ENCODE measurements at places on chromosomes 5 and 9.

DNA sequence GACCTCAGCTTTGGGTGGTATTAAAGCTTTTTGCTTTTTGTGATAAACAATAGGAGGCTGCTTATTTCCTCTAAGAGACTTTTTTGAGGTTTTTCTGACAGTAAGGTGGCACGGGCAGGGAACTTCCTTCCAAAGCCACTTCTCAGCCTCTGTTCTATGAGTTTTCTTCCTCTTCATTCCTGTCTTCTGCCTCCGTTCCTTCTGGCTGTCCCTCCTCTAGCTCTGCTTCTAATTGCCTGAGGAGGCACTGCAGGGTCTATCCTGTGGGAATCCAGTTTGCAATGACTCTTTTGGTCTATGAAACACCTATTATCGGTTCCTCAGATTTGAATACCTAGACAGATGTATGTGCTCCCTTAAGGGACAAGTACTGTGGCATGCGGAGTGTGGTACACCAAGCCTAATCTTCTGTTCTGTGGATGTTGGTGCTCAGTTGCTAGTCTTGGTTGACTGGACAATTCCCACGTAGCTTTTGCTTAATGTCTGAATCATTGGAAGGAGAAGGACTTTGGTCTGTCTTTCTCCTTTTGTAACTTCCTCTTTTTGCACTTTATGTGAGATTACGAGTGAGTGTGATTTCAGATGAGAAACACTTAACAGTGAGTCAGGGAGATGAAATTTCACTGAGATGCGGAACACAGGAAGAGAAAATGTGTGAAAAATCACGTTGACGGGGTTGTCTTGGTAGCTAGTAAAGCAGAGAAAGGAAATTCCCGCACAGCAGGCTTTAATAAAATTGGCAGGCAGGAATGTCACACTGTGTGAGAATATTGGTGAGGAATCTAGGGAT is 305.2 kb downstream of the EFNA5 start:
- no peak for DNase-seq

GRCh38 chr9:114894609-114895433 is 35.6 kb downstream of the TNFSF8 start:
- no peak for DNase-seq

DNA sequence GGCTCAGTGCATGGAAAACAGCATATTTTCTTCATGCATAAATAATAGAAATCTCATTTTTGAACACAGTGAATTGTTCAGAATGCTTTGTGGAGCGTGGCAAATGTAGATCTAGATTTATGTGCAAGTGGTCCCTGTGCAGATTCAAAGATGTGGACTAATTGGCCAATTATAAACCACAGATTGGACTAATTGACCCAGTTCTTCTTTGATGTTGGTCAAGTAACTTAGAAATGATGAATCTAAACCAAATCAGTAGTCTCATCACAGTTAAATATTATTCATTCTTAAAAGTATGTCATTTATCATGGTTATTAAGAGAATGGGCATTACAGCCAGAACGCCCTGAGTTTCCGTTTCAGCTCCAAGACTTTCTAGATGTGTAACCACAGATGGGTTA is 11.7 kb upstream of the PDE4D start:
- DNase-seq = no peak

- DNase-seq = no peak
Measured at GRCh38 chr9:125534971-125535701, 171.9 kb downstream of the MAPKAP1 start.

DNA sequence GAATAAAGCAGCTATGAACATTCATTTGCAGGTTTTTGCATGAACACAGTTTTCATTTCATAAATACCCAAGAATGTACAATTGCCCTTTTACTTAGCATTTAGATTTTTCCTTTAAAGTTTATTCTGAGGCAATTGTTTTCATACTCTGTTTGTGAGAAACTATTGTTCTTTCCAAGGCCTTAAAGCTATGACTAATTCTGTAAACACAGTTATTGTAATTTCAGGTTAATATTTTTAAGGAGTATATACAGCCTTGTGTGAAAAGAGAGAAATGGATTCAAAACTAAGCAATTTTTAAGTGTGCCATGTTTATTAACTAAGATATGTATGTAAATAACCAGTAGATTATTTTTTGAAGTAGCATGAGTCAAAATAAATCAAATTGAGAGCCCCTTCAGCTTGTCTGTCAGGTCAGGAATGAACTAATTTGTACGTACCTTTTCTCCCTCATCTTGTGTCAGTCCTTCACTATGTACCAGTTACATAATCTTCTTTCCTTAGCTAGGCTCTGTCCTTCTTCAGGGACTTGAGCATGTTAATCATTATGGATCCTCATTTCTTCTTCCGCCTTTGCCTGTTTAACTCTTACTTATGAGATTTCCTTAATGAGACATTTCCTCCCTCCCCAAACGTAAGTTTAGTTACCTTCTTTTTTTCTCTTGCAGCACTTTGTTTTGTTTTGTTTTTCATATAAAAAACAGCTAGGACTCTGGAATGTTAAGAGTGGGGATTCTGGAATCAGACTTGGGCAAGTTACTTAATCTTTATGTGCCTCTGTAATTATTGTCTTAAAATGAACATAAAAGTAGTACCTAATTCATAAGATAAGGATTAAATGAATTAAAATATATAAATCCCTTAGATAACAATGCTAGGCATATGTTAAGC is 63.6 kb downstream of the NIPBL start:
- no peak for DNase-seq

DNA sequence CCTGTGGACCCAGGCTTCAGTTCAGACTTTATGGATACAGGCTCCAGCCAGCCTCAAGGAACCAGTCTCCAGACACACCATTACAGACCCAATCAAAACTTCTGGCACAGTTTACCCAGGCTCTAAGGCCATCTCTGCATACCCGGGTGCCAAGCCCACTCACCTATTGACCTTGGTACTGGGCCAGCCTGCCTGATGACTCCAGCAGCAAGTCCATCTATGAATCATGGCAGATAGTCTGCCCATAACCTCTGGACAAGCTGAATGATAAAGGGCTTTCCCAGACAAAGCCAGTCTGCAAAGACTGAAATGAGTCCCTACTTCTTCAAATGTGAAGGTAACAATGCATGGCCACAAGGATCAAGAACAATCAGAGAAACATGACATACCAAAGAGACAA is 1327.1 kb upstream of the C9orf72 start:
- no peak for DNase-seq

- no peak for DNase-seq
Measured at GRCh38 chr9:109771796-109772531, 8.0 kb upstream of the PALM2AKAP2 start.

Measured in stimulated activated CD8-positive, alpha-beta memory T cell treated with anti-CD3 and anti-CD28 coated beads, Interleukin-15, amount 100 ng/mL, for 4 hours (primary cell).